ENCODE measurements at places on chromosomes 16 and 17. TPM values are rescaled to one million over a fixed set of nuclear protein-coding genes. Genes with fewer than 3 reads are reported as not detected.

DNA sequence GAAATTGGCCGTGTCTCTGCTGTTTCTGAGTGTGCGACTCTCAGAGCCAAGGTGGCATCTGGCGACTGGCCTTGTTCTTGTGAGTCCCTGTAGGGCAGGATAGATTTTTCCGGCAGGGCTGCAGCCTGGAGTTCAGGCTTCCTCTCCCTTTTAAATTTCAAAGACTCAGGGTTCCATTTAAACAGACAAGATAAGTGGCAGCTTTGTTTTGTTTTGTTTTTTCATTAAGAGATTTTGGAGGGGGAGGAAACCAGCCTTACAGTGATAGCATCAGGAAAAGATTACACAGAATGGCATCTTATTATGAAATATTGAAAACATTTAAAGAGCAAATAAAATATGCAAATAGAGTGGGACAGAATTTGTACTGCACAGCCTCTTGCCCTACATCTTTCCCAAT is 151.3 kb downstream of the RPTOR start:
- DNase-seq: no peak

DNA sequence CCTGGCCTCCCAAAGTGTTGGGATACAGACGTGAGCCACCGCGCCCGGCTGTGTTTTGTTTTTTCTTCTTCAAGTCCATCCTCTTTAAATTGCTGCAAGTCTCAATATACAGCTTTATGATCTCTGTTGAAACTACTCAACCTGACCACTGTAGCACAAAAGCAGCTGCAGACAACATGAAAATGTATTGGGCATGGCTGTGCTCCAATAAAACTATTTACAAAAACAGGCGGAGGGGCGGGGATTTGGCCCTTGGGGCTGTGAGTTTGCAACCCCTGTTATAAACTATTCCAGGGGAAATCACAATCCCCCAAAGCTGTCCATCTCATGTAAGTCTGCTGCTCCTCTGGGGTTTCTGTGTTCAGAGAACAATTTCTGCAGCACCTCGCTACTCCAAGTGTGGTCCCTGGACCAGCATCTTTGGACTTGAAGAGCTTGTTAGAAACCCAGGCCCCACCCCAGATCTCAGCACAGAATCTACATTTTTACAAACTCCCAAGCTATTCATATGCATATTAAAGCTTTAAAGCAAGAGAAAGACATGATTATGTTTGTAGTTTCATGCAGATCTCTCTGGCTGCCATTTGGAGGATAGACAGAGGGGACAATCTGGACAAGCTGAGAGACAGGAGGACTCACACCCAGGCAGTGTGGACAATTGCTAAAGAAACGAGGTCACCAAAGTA is 33.6 kb downstream of the TEKT5 start:
- DNase-seq: no peak

- DNase-seq: no peak
These were observed 969 bp upstream of the CETP start for GRCh38 chr16:56960681-56961281.

DNA sequence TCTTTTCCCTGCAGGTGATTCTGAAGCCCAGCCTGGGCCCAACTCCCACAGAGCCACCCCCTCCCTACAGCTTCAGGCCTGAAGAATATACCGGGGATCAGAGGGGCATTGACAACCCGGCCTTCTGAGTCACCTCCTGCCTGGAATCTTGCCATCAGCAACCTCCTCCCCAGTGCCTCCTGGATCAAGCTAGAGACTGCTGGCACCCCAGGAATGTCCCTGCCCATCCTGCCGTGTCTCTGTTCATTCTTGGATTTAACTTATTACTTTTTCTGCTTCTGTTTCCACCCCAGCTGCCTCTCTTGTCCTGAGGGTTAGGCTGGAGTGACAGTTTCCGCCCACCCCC is 4.9 kb downstream of the TMEM92 start:
- no peak for DNase-seq

- DNase-seq: peak; percentile 77
These were observed 13.8 kb downstream of the CTRL start for GRCh38 chr16:67917852-67918236.

- no peak for DNase-seq
These were observed 92.5 kb downstream of the SSH2 start for GRCh38 chr17:29837531-29837930.

The SLFN12L gene
- not detected for polyA plus RNA-seq

The ASGR1 gene
- polyA plus RNA-seq: 113 TPM

The CACNG1 gene
- not detected for polyA plus RNA-seq
